ENCODE measurements at places on chromosomes 11 and 22.

DNA sequence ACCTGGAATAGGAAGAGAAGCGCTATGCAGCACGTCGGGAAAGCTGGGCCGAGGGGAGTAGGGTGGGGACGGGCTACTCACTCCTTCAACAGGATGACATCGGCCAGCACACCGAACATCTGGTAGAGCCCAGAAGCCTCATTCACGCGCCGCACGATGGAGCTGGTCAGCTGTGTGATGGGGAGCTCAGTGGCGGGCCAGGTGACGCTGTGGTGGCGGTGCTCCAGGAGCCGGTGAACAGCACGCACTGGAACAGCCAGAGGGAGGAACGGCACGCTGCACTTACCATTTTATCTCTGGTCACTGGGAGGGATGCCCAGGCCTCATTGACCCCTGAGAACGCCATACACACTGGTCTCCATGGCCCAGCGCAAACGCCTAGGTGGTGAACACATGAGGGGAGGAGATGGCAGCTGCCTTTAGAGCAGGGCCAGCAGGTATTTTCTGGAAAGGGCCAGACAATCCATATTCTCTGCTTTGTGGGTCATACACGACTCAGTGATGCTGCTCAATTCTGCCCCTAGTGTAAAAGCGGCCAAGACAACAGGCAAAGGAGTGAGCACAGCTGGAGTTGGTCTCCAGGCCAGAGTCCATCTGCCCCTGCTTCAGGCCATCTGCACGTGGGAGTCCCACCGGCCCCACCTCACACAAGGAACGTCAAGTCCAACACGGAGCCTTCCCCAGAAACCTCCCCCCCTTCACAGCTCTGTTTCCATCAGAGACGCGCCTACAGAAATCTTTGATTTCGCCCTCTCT lies 8.8 kb downstream of the FOXRED2 start:
- no peak for DNase-seq

DNA sequence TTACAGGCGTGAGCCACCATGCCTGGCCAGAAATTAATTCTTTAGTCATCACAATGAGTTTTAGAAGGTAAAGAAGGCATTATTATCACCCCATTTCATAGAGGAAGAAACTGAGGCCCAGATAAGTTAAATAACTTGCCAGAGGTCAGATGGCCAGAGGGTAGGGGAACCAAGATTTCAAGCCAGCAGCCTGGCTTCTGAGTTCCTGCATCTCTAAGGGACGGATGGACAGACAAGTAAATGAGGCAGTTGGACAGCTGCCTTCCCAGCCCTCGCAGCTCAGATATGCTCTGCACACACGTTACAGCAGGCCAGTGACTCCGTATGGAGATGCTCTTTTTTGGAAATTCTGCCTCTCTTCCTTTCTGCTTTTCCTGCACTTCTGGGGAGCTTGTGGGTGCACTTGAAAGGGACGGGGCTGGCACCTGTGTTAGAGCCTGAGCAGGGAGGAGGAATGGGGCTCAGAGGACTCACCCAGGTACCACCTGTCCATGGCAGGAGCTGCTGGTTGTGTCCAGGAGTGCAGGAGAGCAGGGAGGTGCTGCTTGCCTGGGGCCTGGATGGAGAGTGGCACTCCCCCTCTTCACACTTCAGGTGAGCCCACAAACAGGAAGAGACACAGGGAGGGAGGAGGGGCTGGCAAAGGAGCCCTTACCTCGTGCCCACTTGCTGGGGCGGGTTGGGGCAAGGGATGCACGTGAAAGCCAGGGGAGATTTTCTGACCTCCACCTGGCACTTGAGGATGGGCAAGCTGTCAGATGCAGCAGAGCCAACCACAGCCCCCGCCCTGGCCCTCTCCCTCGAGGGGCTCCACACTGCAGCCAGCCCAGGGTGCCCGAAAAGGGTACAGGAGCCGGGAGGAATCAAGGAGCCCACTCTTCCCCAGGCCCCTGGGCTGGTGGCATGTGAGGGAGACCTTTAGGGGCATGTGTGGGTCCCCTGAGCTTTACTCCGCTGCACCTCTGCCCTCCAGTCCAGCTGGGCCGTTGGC lies 3.3 kb upstream of the FXYD2 start:
- no peak for DNase-seq

DNA sequence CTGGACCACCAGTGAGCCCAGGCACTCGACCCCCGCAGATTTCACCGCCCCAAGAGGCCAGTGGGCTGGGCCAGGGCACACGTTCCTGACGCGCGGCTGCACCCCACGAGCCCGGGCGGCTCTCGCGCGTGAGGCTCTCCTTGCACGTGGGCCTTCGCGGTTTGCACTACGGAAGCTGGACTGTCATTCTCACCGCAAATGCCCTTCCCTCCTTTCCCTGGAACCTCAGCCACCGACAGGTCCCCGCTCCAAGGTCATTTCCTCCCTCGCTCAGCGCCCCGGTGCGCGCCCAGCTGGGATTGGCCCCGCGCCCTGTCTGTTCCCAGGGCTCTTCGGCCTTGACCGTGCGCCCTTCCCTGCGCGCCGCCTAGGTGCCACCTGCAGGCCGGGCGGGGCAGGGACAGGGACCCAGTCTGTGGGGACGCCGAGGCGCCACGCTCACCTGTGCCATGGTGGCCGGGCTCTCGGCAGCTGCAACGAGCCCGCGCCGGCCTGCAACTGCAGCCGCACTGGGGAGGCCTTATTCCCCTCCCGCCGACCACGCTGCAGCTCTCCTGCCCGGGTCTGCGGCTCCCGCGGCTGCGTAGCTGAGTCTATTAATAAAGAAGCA lies 2.1 kb upstream of the CPT1A start:
- peak; percentile 41 for DNase-seq

DNA sequence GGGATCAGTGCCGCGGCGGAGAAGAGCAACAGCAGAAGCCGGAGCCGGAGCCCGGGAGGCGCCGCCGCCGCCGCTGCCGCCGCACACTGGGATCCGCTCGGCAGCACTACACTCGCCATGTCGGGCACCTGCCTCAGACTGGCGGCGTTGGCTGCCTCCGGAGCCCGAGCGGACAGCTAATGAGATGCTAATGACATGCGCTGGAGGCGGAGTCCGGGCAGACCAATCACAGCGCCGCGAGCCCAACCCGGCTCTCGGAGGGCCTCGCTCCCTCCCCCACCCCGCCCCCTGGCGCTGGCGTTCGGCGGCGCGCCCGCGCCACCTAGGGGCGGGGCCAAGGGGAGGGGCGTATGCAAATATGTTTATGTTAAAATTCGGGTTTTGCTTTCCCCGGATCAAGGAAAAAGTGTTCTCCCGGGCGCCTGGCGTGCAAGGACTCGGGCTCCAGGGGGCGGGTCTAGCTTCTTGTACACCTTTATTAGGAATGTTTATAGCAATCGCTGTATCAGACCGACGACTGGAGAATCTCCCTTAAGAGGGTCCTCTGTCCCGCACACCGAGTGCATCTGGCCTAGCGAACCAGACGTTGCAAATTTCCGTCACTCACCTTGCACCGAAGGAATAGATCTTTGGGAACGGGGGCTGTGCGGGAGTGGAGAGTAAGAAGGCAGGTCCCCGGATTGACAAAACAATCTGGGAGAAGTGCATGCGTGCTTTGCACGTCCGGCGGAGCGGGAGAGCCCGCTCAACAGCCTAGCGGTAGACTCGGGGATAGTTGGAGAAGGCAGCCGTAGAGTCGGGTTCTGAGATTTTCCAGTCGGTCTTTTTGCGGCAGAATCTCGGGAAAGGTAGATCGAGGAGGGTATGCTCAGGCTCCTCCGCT lies at the start of gene CADM1:
CADM1 (minus strand) TSS at position 140 of the 883 bp plus-strand sequence.
- peak; percentile 72 for DNase-seq

DNA sequence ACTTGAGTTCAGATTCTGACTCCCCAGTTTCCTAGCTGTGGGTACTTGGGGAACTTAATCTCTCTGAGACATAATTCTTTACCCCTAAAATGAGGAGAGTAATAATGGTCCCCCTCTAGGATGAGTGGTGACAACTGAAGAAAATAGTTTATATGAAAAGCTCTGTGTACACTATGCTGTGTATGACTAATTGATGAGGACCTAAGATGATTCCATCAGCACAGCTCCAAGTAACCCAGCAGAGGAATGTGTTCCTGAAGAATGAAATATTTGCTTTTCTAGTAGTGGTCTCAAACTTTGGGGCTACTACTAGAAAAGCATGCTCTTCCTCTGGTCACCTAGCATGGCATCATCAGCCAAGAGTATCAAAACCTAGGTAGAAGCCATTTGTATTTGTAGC lies 217.3 kb upstream of the NARS2 start:
- DNase-seq, result no peak

GRCh38 chr11:4433856-4434255 lies 15.2 kb upstream of the OR52K2 start:
- DNase-seq, result no peak

DNA sequence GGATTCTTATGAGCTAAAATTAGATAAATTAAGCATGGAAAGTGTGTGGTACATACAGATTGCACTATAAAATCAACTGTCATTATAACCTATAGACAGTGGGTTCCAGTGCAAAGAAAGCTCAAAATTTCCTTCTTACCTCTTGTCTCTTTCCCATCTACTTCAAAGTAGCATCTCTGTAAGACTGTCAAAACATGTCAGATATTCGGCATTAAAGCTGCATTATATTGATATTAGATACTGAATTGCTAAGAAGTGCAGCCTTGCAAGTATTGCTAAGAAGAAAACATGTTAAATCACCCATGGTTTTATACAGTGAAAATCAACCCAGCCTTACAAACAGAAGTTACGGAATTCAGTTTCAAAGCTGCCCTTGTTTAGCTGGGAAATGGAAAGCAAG lies 849.8 kb upstream of the FAT3 start:
- DNase-seq, result no peak

DNA sequence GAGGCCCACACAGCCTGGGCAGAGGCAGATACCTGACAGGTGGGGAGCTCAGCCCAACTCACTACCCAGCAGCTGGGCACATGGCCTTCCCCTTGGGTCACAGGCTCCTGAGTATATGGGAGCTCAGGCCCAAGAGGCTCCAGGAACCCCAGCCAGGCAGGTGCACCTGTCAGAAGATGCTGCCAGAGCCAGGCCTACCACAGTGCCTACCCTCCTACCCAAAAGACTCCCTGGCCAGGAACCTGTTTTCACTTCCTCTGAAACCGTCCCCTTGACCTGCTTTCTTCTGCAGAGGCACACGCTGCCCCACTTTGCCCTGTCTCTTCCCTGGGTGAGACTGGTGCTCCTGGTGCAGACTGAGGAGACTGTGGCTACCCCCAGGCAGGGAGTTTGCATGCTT lies 2.9 kb downstream of the CHID1 start:
- no peak for DNase-seq

DNA sequence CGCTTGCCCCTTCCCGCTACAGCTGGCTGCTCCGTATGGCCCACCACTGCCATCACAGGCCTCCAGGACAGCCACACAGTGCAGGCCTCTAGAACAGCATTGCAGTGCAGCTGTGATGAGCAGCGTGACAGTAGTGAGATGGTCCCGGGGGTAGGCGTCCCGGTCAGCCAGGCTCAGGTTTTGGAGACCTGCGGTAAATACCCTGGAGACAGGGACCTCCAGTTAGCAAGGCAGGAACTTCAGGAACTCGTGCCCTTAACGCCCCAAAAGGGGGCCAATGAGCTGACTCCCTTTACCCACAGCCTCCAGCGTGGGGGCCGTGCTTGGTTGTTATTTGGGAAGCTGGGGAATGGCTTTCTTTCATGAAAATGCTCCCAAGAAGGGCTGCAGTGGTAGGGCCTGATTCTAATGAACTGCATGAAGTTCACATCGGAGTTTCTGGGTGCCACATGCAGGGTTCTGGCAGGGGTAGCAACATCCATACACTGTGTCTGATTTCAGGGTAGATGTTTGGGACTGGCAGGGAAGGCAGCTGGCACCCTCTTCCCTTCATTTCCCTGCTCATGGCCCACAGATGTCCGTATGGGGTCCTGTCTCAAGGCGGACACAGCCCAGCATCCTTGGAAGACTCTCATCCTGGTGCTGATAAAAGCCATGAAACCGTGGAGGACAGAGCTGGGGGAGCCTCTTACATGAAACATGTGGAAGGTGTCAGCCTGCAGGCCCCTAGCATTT lies 440.5 kb downstream of the TBC1D22A start:
- DNase-seq, result peak; percentile 8

DNA sequence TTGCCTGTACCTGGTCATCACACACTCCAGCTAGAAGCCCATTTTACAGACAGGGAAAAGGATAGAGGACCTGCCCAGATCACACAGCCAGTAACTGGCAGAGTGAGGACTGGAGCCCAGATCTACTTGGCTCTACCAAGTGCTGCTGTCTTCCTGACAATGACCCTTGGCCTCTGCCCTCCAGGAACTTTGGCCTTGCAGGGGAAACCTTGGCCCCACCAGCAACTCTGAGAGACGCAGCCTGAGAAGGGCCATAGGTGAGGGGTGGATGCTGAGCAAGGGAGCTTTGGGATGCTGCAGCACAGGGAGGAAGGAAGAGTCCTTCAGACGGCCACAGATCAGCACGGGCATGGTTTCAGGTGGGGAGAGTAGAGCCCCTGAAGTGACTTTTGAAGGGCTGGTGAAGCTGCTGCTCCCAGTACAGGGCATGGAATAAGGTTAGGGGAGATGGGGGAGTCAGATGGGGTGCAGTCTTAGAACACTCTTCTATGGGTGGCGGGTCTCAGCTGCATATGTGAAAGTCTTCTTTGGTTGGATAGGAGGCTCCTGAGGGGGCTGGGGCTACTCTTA lies 2.0 kb upstream of the CAPN5 start:
- DNase-seq, result no peak

- DNase-seq, result no peak
Measured at GRCh38 chr11:82733444-82734119, at the start of gene FAM181B. FAM181B (minus strand) TSS chr11:82733864; CDS start chr11:82733729, 135 bp downstream.

DNA sequence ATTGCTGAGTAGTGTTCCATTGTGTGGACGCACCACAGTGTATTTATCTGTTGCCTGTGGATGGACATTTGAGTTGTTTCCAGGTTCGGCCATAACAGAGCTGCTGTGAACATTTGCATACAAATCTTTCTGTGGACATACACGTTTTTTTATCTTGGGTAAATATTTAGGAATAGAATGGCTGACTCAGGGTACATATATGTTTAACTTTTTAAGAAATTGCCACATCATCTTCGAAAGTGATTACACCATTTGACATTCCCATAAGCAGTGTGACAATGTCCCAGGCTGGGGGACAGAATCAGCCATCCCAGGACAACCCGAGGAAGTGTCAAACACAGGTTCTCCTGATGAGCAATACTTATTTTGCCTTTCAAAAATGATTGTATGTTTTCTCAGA lies 87.9 kb downstream of the OSBP2 start:
- no peak for DNase-seq

DNA sequence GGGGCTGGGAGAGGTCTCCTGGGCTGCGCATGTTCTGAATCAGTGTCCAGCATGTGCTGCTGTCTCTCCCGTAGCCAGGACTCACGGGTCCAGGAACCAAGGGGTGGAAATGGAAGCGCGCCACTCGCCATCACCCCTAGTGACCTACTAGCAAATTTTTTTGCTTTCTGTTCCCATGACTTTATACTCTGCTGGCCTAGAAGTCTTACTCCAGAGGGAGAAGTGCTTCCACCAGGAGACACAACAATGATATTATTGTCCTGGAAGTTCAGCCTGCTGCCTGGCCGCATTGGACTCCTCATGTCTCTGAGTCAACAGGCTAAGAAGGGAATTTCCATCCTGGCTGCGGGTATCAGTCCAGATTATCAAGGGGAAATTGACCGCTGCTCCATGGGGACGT lies 729.7 kb downstream of the BRD1 start:
- DNase-seq, result no peak

DNA sequence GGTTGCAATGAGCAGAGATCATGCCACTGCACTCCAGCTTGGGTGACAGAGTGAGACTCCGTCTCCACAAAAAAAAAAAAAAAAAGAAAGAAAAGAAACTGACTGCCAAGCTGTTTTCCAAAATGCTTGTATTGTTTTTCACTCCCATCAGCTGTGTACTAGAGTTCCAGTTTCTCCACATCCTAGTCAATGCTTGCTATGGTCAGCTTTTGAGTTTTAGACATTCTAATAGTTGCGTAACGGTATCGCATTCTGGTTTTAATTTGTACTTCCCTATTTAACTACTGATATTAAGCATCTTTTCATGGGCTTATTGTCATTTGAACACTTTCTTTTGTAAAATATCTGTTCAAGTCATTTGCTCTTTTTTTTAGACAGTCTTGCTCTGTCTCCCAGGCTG lies 55.7 kb downstream of the TSPAN18 start:
- DNase-seq, result no peak

All from central memory CD8-positive, alpha-beta T cell (primary cell).